ENCODE measurements at places on chromosomes 1 and 21.

DNA sequence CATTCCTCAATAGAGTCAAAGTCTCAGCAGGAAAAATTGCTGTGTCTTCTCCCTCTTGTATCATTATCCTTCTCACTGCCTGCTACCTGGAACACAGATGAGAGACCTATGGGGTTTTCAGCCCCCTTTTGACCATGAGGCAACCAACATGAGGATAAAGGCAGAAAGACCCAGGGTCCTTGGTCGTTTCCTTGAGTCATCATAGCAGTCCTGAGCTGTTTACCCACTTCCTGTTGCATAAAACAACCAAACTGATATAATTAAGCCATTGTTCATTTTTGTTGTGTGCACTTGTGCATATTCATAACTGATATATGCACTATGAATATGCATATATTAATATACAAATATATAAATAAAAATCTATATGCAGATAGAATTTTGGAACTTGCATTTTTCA, 188.3 kb upstream of the MAP1LC3C start:
- no peak for DNase-seq

GRCh38 chr1:113046569-113046968, 26.4 kb upstream of the LRIG2 start:
- no peak for DNase-seq

DNA sequence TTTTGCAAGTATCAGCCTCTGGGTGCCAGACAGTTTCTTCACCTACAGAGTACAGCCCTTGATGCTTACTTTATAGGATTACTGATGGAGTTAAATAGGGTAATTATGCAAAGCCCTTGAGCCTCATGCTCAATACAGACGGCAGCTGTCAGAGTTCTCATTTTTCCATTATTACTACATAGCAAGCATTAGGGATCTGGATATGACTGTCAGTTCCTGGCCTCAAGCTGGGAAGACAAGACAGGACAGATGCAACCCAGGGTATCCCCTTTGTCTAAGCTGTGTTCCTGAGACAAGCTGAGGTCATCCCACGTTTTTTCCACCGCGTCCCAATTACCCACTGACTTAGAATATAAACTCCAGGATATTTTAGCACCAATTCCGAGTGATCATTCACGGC, 94.4 kb downstream of the SLC35F3 start:
- DNase-seq = peak; percentile 52

DNA sequence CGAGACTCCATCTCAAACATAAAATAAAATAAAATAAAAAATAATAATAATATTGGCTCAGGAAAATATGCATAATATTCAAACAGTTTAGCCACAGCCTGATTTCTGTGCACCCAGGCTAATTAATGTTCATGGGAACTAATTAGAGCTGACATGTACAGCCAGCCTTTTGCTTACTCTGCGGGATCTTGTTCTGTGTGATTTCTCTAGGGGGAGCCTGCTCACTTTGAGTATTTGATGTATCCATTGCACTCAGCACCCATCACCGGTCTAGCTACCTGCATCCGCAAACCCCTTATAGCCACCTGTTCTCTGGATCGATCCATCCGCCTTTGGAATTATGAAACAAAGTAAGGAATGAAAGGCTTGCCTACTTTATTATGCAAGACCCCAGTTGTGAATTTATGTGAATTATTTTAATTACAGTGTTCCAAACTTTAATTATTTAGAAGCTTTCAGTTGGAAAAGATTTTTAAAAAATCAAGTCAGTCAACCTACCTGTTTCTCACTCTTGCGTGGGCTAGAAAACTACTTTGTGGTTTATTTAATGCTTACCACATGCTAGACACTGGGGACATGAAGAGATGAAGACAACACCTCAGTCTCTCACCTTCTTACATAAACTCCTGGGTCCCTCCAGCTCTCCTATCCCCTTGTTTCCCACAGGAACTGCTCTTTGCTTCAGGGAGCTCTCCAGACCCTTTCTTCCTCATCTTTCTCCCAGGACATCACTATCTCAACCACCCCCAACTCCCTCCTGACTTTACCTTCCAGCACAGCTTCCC, 25.4 kb downstream of the CFAP57 start:
- peak; percentile 22 for DNase-seq

DNA sequence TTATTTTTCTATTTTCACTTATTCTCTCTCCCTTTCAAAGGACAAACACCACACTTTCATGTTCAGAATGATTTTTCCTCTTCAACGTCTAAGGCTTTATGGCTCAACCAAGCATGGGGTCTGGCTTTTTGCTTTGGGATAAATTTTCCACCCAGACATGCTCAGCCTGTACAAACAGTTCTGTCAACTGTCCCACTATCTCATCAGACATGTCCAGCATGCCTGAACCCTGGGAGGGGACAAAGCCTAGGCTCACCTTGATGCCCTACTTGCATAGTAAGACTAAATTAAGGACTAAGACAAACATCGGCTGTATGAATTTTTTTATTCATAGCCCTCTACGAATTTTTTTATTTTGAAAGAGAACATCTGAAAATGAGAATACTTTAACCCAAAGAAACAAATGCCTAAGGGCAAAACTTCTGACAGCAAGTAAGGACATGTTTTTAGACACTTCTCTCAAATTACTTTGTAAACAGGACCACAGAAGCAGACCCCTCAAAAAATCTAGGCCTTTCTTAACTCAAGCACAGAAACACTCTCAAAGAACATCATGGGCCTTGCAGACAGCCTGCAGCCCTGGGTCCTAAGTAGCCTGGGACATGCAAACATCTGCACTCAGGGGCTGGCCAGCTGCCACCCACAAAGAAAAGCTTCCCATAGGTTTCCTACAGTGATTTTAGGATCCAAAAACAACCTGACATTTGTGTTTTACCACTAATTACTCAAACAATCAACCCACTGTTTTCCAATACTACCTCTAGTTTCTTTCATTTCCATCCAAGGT, 72.3 kb upstream of the PALMD start:
- DNase-seq = no peak

DNA sequence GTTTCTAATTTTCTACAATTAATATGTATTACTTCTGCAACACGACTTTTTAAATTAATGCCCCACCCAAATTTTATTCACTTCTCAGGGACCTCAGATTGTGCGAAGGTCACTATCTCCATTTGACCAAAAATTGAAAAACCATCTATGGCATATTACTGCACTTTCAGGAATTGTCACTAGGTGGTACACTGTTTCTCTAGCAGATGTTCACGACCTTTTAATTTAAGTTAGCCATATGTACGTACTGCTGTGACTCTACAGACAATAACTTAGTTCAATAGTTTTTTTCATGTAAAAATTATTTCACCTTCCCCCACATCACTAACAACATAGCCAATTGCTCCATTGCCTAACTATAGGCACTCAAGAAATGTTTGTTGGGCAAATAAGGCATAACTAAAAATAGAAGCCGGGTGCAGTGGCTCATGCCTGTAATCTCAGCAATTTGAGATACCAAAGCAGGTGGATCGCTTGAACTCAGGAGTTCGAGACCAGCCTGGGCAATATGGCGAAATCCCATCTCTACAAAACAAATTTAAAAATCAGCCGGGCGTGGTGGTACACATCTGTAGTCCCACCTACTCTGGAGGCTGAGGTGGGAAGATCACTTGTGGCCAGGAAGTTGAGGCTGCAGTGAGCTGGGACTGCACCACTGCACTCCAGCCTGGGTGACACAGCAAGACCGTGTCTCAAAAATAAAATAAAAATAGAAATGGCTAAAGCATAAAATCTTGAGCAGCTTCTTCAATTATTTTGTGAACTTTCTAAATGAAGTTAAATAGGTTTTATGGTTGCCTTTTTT, 75.7 kb upstream of the PKN2 start:
- peak; percentile 34 for DNase-seq

DNA sequence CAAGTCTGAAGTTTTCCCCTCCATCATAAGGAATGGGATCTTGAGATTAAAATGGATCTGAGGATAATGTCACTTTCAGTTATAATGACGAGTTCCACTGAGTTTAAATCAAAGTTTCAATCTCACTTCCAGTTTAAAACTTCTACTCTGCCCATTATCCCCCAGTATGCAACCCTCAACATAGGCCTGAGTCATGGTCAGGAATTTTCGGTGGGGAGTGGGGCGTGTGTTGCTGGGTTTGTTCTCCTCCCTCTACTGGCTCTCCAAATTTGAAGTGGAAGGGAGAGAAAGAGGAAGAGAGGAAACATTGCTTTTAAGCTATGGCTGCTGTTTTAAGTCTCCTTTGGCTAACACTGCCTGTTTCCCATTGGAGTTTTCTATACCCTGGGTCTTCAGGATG, 152.9 kb downstream of the TM2D1 start:
- no peak for DNase-seq

- DNase-seq = no peak
These were observed 540.4 kb downstream of the KIF26B start for GRCh38 chr1:245695211-245695610.

GRCh38 chr21:38277501-38278131, 20.8 kb downstream of the KCNJ15 start:
- no peak for DNase-seq

GRCh38 chr1:29237129-29237821, 953 bp downstream of the PTPRU start:
- no peak for DNase-seq

GRCh38 chr1:201050515-201051277, 27.2 kb upstream of the KIF21B start:
- DNase-seq = no peak

- DNase-seq = no peak
These were observed 4.3 kb upstream of the UBE2U start for GRCh38 chr1:64199154-64199553.

- DNase-seq = no peak
These were observed 831 bp downstream of the TMEM52 start for GRCh38 chr1:1917995-1918900.

DNA sequence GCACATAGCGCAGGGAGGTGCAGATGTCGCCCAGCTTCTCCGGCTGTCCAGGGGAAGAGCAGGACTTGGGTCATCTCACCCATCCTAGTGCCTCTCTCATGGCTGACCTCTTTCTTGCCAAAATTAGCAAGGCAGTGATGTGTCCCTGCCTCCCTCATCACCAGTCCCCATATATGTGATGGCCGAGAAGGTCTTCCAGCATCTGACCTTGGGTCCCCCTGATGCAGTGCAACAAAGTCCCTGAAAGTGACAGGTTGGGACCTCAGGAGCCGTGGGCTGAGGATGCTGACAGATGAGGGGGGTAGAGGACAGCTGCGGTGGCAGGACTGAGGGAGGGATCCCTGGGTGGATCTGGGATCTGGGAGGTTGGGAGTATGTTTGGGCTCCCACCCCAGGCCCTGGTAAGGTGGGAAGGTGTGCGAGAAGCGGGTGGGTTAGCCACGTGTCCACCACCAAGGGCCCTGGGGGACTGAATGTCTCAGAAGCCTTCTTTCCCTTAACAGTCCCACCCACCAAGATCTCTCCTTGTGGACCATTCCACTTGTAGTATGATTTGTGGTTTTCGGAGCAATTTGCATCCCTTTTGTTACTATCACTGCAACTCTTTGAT, 109.7 kb downstream of the SYT2 start:
- no peak for DNase-seq

All from NCI-H1436 (cell line).